ENCODE measurements at places on chromosomes 7 and 10.
A peak's percentile ranks its signal among the peaks of the same experiment; 100 is the strongest.

- no peak for DNase-seq
Observed at GRCh38 chr7:81707196-81707595, 62.7 kb downstream of the HGF start.

DNA sequence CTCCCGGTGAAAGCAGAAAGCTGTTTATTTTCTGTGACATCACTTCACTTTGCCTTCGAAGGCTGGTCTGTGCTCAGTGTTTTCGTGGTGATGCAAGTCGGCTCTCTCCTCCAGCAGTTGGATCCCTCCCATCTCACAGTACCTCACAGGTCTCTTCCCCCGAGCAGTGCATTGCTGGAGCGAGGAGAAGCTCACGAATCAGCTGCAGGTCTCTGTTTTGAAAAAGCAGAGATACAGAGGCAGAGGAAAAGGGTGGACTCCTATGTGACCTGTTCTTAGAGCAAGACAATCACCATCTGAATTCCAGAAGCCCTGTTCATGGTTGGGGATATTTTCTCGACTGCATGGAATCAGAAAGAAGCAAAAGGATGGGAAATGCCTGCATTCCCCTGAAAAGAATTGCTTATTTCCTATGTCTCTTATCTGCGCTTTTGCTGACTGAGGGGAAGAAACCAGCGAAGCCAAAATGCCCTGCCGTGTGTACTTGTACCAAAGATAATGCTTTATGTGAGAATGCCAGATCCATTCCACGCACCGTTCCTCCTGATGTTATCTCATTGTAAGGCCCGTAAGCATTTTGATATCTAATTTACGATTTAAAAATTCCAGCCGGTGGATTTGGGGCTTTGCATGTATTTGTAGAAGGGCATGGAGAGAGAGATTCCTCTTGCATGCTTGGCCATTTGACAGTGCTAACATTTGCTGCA, at the start of gene LGI1:
TSS of gene LGI1 (plus strand) at position 136 of the 707 bp plus-strand sequence. CDS start at position 345, 209 bp downstream.
- no peak for DNase-seq

- no peak for DNase-seq
Observed at GRCh38 chr7:23234569-23235296, 11.8 kb upstream of the GPNMB start.

GRCh38 chr7:98495200-98495955, 94.5 kb upstream of the BAIAP2L1 start:
- no peak for DNase-seq

DNA sequence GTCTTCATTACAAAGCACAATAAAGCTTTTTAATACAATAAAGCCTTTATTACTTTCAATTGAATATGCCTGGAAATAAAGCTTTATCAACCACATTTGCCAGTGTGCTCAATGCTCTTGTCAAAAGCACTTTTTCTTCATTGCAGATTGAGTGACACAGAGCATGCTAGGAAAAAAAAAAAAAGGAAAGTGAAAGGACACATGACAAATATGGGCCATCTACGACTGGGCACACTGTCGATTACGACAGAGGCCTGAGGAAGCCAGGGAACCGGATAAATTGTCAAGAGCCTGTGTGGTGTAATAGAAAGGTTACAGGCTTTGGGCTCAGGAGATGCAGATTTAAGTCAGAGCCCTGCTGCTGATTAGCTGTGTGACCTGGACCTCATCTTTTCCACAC, 84.8 kb upstream of the LRGUK start:
- no peak for DNase-seq

DNA sequence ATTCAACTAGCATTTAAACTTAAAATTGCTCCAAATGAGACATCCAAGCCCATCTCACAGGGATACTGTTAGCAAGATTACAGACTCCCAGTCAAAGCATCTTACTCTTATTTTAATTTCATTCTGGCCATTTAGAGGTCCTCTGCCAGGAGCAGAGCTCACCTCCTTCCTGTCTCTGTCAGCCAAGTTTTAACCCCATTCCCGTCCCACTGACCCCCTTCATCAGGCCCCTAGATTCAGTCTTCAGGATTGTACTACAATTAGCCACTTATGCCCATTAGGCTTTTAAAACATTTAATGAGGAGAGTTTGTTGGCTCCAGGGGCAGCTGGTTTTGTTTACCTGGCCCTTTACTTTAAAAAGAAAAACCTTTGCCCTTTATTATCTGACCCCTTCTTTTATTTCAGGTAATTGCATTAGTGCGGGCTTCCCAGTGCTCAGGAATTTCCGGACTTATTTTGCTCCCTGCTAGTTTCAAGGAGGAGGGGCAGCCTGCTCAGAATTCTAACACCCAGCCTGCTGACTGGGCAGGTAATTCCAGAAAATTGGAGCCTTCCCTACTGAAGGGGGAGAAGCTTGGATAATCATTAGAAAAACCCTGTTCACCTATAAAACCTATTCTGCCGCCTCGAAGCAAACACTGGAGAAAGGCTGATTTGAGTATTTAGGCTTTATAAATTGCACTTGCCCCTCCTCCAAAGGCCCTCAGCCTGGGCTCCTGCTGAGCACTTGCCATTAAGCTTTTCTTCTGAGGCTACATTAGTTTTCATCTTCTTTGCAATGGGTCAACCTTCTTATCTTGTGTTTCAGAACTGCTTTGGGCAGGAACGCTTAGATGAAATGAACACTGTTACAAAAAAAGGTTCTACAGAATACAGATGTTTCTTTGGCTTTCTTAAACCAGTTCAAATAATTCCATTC, 200.5 kb upstream of the HPS1 start:
- no peak for DNase-seq

- no peak for DNase-seq
Observed at GRCh38 chr10:49644035-49644646, 30.3 kb downstream of the CHAT start.

- DNase-seq = no peak
Observed at GRCh38 chr7:124764847-124765400, 668 bp downstream of the GPR37 start.

GRCh38 chr7:158108646-158109293, 478.9 kb downstream of the PTPRN2 start:
- no peak for DNase-seq

DNA sequence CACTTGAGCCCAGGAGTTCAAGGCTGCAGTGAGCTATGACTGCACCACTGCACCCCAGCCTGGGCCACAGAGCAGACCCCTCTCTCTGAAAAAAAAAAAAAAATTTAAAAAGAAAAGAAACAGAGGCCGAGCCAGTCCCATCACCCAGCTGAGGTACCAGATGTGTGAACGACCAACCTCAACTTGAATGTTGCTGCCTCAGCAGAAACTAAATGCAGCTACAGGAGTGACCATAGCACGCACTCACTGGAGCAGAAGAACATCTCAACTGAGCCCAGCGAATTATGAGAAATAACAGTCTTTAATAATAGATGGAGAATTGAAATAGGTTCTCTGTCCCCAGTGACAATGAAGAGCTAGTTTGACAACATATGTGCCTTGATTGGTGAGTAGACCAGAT, 53.1 kb upstream of the ST8SIA6 start:
- no peak for DNase-seq

DNA sequence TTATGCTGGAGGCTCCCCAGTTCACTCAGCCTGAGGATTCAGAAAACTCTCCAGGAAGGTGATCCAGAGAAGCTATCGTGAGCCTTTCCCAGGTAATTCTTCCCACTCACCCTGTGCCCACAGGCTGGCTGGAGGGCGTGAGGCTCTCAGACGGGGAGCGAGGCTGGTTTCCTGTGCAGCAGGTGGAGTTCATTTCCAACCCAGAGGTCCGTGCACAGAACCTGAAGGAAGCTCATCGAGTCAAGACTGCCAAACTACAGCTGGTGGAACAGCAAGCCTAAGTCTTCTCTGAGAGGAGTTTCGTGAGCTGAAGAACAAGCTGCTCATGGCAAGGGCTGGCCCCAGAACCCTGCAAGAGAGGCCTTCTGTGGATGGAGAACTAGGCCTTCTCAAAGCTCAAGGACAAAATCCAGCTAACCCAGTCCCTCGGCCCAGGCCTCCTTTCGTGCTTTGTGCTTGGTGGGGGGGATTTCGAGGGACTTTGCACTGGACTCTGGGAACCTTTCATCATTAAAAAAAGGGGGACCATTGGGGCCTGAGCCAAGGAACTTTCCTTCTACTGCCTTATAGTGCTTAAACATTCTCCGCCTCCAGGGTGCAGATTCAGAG, 23.6 kb downstream of the NOBOX start:
- DNase-seq = no peak

DNA sequence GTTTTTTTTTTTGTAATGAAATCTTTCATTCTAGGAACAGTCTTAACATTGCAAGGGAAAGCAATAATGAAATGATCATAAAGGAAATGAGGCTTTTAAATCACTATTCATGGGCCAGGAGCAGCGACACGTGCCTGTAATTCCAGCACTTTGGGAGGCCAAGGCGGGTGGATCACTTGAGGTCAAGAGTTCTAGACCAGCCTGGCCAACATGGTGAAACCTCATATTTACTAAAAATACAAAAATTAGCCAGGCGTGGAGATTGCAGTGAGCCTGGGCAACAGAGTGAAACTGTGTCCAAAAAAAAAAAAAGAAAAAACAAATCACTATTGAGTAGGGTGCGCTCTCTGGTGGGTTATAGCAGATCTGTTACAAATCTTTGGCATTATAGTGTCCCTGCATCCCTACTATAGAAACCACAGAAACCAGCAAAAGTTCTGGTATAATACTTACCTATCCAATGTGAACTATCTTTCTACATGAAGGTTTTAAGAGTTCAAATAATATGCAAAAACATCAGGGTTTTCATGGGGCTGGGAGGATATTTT, 72.1 kb downstream of the GLI3 start:
- DNase-seq = no peak

GRCh38 chr7:75878769-75879611, at the start of gene RHBDD2:
Gene RHBDD2 (plus strand): TSS chr7:75879034. CDS start chr7:75879083, 49 bp downstream.
- DNase-seq = peak; percentile 95

DNA sequence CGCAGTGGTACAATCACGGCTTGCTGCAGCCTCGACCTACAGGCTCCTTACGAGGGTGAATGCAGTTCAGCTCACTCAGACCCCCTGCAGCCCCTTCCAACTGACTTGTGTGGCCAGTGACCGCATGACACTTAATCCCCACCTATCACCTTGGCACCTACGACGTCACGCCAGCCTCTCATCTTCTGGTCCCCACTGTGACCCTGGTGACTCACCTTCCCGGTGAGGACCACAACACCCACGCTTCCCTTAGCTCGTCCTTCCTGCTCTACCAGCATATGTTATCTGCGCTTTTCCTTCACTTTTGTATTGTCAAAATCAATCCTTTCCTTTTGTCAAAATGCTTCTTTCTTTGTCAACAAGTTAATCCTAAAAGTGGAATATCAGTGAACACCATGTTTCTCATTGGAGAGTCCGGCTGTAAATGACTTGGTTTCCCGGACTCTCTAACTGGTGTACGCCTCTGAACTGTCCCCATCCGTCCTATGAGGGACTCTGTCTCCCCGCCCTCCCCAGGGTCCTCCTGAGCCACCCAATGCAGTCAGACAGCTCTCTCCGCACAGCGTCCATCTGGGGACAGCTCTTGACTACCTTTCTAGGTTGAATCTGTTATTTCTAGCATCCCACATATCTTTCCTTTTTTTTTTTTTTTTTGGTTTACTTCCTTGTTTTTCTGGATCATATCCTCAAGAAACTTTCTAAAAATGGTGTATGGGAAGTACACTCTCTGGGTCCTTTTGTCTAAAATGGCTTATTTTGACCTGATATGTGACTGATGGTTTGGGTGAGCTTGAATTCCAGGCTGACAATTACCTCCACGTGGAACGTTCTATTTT, 37.3 kb downstream of the CFAP46 start:
- DNase-seq = peak; percentile 44

GRCh38 chr7:17556247-17556956, 257.9 kb downstream of the AHR start:
- DNase-seq = no peak

GRCh38 chr7:10104292-10104691, 869.4 kb upstream of the PHF14 start:
- DNase-seq = no peak
